CD4-positive, alpha-beta T cell (primary cell): ENCODE measurements at places on chromosomes 2 and 18.
A peak's percentile ranks its signal among the peaks of the same experiment; 100 is the strongest.

DNA sequence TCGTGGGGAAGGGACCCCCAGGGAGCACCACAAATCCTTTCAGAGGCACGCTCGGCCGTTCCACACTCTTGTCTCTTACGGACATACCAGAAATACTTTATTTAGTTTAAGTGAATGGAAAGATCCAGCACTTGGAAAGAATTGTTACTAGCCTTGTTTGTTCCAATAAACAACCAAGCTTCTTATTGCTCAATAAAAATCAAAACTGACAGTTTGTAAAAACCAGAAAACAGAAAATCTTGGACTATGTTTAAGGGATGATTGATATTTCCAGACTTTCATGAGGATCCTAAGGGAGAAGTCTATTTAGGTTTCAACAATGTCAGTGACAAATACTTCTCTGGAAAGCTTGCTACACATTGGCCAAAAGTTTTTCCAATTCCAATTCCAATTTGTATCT lies 31.6 kb upstream of the CCBE1 start:
- no peak for DNase-seq

- peak; percentile 18 for DNase-seq
Measured at GRCh38 chr18:79440316-79441110, 44.8 kb downstream of the NFATC1 start.

DNA sequence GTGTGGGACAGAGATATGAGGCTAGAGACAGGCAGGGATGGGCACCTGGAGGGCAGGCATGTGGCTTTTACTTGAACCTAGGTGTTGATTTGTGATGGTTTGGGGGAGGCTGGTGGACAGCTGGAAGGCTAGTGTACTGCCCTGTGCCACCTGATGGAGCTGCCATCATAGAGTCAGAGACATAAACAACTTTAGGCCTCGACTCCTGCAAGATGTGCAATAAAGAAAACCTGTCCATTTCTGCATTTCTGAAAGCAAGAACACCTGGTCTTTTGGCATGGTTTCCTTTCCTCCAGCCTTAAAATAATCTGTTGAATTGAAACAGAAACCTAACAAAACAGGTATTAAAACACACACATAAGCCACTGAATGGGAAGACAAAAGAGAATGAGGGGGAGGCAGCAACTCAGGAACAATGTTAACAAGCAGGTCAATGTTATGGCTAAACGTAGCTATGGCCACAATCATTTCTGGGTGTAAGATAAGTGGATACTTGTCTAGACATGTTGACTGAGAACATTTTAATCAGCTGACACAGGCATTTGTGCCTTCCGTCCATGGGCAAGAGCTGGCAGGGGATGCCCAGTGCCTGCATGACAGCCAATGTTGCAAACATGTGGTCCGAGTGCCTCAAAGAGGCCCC lies 87.8 kb downstream of the KCTD1 start:
- no peak for DNase-seq

DNA sequence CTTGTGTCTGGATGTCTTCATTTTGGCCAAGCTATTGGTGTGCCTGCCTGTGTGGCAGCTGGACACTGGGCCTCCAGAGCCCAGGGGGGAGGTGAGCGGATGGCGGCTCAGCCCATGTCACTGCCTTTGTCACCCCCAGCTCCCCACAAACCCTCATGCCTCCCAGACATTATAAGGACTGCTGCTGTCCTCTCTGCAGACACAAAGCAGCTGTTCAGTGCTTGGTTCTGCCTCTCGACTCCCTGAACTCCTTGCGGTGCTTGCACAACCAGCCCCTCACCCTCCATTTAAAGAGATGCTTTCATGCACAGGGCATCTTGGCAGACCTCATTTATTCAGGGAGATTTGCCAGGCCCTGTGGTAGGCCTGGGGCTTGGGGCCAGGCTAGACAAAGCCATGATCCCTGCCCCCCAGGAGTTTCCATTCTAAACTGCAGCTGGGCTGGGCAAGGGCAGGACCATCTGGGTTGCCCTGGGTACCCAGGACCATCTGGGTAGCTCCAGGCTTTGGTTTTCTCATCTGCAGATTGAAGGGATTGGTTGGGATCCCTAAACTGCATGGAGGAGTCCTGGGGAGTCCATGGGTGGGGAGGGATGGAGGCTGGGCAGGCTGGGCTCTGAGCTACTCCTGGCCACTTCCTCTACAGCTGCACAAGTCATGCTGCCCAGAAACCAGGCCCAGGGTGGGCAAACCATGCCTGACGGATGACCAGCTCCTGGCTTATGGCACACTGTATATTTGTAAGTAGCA lies 168.5 kb downstream of the CELF4 start:
- DNase-seq = no peak

GRCh38 chr2:239765076-239765845 lies 259.9 kb downstream of the NDUFA10 start:
- no peak for DNase-seq

- no peak for DNase-seq
Measured at GRCh38 chr2:3557639-3558204, 411 bp downstream of the RNASEH1 start.

- no peak for DNase-seq
Measured at GRCh38 chr2:104858006-104858978, 4.4 kb downstream of the POU3F3 start.

DNA sequence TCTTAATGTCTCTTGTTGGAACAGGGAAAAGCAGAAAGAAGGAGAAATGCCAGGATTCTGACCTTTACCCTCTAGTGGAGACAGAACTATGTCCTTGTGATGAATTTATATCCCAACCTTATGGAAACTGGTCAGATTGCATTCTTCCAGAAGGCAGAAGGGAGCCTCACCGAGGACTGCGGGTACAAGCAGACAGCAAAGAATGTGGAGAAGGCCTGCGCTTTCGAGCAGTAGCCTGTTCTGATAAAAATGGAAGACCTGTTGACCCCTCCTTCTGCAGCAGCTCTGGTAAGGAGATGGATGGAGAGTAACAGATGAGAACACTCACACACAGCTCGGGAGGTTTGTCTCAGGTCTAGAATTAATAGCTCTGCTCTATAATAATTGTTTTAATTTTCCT lies 552.7 kb upstream of the HNMT start:
- no peak for DNase-seq

DNA sequence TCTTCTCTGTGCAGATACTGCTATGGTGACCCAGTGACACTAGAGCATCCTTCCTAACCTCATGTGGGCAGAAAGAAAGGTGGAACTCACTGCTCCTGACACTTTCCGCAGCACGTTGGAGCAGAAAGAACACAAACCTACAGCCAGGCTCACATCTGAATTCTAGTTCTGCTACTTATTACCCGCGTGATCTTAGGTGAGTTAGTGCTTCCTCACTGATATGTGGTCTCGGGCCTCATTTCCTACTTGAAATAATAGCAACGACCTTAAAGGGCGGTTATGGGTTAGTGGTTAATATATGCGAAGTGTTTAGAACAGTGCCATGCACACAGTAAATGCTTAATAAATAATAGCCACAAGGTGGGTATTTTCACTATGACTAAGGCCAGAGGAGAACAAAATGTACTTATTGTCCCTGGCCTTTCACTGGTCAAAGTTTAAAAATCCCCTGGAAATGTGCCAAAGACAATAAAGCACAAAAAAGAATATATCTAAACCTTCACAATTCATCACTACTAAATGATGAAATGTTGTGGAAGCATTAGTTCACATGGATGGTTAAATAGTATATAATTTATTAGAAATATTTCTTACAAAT lies 66.6 kb downstream of the MYOM1 start:
- DNase-seq = no peak

- DNase-seq = no peak
Measured at GRCh38 chr2:133579274-133579673, 11.0 kb upstream of the NCKAP5 start.

DNA sequence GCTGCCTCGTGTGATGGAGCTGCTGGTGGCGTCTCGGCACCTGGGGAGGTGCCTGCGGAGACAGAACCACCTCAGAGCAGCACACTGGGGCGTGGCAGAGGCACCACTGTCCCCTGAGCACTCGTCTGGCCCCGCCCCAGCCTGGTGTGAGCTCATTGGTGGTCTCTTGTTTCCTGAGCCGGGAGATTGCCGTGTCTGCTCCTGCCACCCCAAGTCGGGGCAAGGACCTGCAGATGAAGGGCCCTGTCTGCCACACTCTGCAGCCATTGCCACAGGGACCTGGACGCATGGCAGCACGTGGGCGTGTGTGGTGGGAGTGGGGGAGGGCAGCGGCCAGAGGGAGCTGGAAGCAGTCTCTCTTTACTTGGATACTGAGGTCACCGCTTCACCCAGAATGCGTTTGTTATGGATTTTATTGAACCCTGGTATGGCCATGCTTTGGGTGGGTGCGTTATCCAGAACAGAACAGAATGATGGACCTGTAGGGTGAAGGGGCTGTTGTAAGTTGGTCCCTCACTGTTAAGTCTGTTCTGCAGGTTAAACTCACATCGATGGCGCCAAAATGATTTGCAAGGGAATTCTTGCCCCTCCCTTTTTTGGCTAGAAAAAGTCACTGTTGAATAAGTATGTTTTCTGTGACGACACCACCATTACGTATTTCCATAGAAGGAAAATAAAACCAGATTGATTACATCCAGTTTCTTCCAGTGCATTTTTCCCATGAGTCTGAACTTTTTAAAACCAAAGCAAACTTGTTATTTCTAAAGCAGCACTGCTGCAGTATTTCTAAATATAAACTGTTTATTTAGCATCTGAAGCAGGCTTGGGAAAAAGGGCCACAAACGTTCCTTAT lies 92.0 kb downstream of the USP40 start:
- DNase-seq = no peak

- DNase-seq = no peak
Measured at GRCh38 chr18:6449213-6449612, 34.5 kb upstream of the L3MBTL4 start.
